ENCODE measurements at places on chromosomes 7 and 10.

DNA sequence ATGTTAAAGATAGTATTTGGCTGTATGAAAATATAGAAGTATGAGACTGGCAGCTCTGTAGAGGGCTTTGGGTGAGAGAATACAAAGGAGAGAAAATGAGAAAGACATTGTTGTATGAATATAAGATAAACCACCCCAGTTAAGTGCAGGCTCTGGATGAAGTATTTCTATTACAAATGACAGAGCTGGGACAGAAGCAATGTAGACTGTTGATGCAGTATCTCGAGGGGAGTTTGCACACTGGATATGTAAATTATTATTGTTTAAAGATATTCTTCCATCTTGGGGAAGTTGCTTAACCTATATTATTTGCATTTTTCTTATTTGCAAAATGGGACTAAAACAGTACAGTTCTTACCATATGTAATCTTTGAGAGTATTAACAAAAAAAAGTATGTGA, 31.5 kb downstream of the ENTPD1 start:
- DNase-seq = no peak

- peak; percentile 44 for DNase-seq
Measured at GRCh38 chr10:132654708-132655661, 117.4 kb downstream of the INPP5A start.

GRCh38 chr10:60917331-60918280, 26.4 kb downstream of the RHOBTB1 start:
- no peak for DNase-seq

- DNase-seq = peak; percentile 92
Measured at GRCh38 chr10:8331896-8332729, 277.6 kb downstream of the GATA3 start.

GRCh38 chr7:142932386-142933091, 1.0 kb downstream of the TRPV5 start:
- no peak for DNase-seq

DNA sequence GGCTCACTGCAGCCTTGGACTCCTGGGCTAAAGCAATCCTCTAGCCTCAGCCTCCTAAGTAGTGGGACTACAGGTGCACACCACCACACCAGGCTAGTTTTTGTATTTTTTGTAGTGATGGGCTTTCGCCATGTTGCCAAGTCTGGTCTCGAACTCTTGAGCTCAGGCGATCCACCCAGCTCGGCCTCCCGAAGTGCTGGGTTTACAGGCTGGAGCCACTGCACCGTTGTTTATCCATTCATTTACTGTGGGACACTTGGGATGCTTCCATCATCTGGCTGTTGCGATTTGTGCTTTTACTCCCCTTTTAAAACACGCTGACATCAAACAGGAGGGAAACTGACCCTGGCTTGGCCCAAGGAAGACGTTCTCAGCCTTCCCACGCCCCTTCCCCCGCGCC, 30.5 kb upstream of the SMARCD3 start:
- DNase-seq = no peak

GRCh38 chr10:125448596-125448995, 234.4 kb downstream of the TEX36 start:
- DNase-seq = no peak

DNA sequence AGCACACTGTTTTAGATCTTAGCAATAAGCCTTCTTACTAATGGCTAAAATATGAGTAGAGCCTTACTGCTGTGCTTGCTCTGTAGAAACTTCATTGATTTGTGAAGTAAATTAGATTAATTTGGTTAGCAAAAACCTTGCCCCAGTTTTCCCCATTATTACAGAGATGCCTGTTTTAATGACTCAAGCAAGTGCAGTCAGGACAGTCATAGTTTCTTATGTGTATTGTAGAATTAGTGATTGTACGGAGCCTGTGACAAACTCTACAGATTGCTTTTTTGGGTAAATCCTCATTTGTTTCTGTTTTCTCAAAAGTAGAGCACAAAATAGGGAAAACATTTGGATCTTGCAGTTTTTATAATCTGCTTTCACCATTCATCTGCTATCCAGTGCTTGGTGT, 7.0 kb downstream of the TAX1BP1 start:
- no peak for DNase-seq

- DNase-seq = no peak
Measured at GRCh38 chr10:119658274-119658673, 7.1 kb downstream of the BAG3 start.

- DNase-seq = no peak
Measured at GRCh38 chr10:126519185-126519584, 130.9 kb upstream of the ADAM12 start.

GRCh38 chr7:152106990-152107389, 81.5 kb downstream of the GALNT11 start:
- DNase-seq = no peak

DNA sequence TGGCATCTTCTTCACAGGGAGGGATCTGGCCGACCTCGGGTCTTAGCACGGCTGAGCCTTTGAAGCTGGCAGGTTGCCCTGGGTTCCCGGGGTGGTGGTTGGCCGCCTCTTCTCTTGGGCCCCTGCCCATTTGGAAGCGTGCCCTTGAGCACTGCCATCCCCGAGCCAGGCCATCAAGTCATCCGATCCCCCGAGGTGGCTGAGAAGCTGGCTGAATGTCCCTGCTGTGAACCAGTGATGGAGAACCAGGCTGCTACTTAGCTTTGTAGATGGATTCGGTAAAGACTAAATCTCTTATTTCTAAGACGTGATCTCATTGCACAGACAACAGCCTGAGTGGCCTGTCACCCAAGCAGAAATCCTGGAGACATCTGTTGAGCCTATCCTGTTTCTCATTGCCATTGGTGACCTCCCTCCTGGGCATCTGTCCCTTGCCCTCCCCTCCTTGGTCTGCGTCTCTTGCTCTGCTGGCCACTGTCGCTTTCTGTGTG, 74.3 kb downstream of the GRK5 start:
- no peak for DNase-seq

DNA sequence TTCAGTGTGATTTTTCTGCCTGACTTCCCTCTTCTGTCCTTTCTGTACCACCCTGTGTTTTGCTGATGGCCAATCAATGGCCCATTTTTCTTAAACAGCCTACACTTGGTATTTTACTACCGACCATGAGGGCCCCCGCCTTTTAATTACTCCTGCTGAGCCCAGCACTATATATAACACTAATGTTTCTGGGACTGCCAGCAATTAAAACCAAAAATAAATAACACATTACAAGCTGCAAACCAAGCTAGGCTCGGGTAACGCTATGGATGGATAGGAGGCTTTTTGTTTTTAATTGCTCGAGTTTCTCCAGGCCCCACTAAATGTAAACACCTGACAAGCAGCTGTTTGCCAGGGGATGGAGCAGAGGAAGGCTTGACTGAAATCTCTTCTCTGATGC, 915.4 kb upstream of the AUTS2 start:
- no peak for DNase-seq

GRCh38 chr10:85667638-85668233, 698.9 kb downstream of the GRID1 start:
- no peak for DNase-seq

DNA sequence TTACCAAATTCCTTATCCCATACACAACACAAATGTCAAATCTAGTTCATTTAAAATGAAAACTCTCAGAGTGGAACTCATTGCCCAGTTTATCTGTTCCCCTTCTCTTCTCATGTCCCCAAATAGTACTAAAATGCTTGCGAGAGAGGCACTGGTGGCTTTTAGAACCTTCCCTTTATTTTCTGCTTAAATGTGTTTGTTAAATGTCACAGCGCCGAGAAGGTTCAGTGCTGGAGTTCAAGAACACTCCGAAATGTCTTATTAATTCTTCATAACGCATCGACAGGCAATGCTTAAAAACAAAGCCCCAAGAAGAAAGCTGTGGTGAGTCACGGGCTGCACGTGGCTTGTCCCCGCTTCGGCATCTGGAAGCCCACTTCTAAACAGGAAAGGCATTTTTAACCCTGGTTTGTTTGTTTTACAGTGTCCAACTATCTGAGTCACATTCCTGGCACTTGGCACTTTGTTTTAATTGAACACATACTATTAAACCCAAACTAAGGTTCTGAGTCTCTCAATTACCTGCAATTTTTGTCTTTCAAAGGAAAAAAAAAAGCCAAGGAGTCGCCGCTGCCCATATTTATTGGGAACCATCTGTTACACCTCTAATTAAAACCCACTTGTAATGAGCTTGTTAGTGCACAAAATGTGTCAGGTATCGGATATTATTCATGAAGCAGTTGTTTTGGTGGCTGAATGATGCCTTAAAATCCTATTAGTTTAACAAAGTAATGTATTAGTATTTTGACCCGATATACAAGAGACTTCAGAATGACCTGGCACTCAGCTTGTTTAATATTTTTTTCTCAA, 49.9 kb upstream of the MGMT start:
- DNase-seq = no peak

GRCh38 chr10:3406556-3406955, 234.0 kb upstream of the PITRM1 start:
- no peak for DNase-seq

DNA sequence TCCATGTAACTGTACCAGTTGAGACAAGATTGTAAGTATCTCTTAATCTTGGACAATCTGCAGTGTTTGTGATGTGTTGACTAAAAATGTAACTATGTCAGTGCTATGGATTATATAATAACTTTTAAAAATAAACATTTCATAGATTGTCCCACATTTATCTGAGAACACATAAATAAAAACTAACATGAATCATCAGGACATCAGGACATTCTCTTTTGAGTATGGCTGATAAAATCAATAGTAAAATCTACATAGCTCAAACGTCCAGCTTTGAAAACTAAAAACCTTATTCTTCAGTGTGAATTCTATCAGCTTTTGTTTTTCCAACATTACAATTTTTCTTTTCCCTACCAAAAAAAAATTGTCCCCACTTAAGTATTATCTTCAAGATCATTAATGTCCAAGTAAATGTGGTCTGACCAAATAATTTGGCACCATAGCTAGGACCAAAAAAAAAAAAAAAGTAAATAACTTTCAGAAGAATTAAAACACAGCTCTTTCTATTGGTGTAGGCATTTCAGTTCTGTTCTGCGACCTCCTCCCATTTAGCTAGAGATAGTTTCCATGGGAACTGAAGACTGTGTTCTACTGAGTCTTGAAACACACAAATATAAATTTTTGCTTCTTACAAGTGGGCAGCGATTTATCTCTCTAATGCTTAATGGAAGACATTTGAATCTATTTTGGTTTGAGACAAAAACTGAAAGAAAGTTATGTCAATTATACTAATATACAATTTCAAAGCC, 123.0 kb upstream of the SGCE start:
- DNase-seq = no peak

- DNase-seq = no peak
Measured at GRCh38 chr10:35460852-35461460, 124.6 kb downstream of the CCNY start.

GRCh38 chr10:62019013-62019684, 117.7 kb downstream of the ARID5B start:
- no peak for DNase-seq

GRCh38 chr7:116614499-116615262, 57.3 kb upstream of the MET start:
- DNase-seq = no peak

DNA sequence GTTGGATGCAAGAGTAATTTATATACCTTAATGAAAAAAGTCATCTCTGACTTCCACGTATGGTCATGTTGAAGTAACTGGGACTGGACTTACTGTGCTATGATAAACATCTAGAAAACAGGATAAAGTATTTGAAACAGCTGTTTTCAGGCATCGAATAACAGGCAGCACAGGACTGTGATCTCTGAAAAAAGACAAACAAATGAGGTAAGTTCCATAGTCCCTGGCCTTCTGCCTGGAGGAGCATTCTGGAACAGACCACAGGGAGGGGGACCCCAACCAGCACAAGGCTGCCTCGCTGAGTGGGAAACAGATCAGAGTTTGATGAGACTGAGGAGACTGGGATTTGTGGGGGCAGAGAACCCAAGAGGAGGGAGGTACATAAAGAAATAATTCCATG, 89.1 kb upstream of the HABP2 start:
- no peak for DNase-seq

DNA sequence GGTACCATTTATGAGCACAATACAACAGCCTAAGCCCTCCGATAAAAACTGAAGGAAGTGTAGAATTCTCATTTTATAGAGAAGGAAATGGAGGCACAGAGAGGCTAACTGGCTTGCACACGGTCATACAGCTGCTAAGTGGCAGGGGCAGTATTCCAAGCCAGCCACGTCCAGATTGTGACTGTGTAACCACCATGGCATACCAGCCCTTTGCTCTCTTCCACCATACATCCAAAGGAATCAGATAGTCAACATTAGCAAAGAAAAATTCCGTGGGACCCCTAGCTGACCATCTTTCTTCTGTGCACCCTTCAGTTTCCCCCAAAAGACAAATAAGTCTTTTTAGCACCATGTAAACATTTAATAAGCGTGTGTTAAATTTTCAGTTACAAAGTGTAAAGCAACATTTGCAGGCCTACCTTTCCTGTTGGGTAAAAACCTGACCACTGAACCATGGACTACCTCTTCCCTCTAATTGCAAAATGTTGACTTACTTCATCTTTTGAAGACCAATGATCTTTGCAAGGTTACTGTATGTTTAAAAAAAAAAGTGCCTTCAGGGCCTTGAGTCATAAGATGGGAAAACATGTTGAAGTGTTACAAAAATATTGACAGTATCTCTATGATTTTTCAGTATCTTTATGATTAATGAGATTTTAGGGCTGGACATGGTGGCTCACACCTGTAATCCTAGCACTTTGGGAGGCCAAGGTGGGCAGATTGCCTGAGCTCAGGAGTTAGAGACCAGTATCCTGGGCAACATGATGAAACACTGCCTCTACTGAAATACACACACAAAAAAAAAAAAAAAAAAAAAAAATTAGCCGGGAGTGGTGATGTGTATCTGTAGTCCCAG, 24.3 kb upstream of the PDZD8 start:
- DNase-seq = no peak

DNA sequence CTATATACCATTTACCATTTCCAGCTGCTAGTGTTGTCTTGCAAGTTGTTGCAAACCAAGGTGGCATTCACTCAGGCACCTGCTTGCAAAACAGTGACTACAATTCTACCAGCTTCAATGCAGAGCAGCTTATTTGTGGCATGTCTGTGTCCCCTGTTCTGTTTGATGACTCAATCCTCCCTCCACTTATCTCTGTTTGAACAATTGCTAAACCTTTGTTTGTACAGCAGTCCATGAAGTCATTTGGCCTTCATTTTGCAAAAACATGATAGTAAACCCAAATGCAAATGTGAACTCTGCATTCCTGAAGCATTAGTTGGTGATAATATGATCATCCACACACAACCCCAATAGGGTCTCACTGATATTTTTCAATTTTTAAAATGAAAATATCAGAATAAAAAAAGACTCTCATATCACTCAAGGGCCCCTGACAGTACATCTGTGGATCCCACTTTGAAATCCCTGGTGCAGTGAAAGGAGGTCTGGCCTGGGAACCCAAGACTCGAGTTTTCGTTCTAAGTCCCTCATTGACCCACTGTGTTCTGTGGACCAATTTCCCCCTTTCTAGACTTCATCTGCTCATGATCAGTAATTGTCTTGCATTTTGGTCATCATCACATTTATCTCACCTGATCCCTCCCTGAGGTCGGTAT, 425.4 kb downstream of the RPS24 start:
- no peak for DNase-seq

- DNase-seq = peak; percentile 75
Measured at GRCh38 chr7:150685219-150686029, at the start of gene GIMAP2. Gene GIMAP2 (plus strand): TSS chr7:150685706. CDS start chr7:150687060, 1,354 bp downstream.
